ENCODE measurements at places on chromosomes 12 and 14. TPM values are rescaled to one million over a fixed set of nuclear protein-coding genes. Genes with fewer than 3 reads are reported as not detected.

- no peak for DNase-seq
Measured at GRCh38 chr12:29754235-29755189, 29.2 kb downstream of the TMTC1 start.

DNA sequence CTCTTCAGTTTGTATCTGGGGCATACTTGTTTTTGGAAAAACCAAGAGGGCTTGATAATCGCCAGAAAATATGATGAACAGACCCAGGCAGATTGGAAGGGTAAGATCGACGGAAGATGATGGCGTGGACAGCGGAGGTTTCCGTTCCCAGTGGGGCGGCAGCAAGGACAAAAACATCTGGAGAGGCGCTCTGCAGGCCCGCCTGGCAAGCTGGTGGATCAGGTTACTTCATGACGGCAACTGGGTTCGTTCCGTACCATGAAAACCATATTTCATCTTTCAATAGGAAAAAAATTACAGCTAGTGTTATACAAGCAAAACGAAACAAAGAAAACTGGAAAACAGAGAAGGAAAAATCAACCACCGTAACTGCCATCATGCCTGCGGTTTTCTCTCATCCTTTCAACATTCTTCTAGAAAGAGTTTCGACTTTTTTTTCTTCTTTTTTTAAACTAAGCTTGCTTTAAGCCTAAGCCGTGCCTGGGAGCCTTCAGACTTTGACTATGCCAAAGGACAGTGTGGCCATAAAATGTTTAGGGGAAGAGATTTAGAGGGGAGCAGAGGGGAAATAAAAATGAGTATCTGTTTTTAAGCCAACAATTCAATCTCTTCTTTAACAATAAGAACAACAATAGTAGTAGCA lies 210.5 kb downstream of the FOXN3 start:
- DNase-seq = no peak

GRCh38 chr14:76228138-76228537 lies 76.4 kb downstream of the GPATCH2L start:
- DNase-seq = no peak

DNA sequence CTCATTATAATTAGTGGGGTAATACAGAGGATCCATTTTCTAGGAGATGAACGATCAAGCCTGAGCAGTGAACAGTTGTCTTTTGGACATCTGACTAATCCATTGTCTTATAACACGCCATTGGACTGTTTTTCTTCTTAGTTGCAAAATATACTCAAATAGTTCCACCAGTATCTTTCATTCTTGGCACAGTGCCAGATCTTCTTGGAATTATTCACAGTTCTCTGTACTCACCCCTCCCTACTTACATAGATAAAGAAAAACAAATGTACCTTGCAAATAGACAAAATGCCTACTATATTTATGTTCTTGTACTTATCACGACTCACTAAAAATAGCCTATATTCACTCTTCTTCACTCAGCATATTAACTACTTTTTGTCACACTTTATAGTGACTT lies 3.8 kb downstream of the CBLN3 start:
- DNase-seq = no peak

- DNase-seq = no peak
Measured at GRCh38 chr12:109621901-109622364, 48.3 kb downstream of the MVK start.

- no peak for DNase-seq
Measured at GRCh38 chr12:12797794-12798152, 12.3 kb downstream of the APOLD1 start.

- DNase-seq = no peak
Measured at GRCh38 chr14:93079321-93079720, 36.4 kb downstream of the ITPK1 start.

GRCh38 chr12:79366374-79366773 lies 324.4 kb downstream of the PAWR start:
- DNase-seq = no peak

- DNase-seq = no peak
Measured at GRCh38 chr14:33610121-33610520, 340.8 kb downstream of the EGLN3 start.

DNA sequence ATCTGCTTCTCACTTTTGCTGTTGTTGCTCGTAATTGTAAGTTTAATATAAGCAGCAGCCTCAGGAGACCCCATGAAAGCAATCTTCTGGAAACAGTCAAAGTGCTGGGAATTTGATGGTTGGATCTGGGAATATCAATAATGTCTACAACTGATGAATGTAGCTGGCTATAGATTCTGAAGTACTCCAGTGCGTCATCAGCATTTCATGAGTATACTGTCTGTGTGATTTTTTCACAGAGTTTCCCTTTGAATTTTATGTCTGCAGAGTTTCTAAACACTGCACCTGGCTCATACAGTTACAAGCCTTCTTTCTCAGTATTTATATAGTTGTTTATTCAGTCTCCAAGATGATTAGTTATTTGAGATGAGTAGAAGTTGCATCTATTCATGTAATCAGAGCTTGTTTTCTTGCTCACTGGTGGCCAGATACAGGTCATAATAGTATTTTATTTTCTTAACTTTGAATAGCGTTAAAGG lies 222.3 kb downstream of the RAD51B start:
- DNase-seq = no peak

GRCh38 chr12:96143392-96143791 lies 50.8 kb upstream of the ELK3 start:
- no peak for DNase-seq

GRCh38 chr12:20274008-20274407 lies 94.3 kb upstream of the PDE3A start:
- DNase-seq = no peak

DNA sequence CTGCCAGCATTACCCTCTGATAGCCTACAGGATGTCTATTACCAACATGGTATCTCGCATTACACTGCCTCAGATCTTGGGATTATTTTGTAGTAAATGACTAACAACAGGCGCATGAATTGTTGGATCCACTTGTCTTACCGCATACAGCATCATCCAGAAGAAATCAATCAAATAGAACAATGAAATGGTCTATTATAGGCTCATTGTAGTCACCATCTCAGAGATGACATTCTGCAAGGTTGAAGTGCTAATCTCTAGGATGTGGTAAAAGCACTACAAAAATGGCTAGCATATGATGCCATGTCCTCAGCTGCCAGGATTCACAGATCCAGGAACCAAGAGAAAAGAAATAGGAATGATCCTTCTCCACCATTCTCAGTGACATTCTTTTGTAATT lies 52.0 kb downstream of the WASHC3 start:
- DNase-seq = no peak

GRCh38 chr14:96270565-96271420 lies 14.8 kb downstream of the BDKRB1 start:
- DNase-seq = no peak

- no peak for DNase-seq
Measured at GRCh38 chr12:113432986-113433385, 10.8 kb downstream of the SDSL start.

DNA sequence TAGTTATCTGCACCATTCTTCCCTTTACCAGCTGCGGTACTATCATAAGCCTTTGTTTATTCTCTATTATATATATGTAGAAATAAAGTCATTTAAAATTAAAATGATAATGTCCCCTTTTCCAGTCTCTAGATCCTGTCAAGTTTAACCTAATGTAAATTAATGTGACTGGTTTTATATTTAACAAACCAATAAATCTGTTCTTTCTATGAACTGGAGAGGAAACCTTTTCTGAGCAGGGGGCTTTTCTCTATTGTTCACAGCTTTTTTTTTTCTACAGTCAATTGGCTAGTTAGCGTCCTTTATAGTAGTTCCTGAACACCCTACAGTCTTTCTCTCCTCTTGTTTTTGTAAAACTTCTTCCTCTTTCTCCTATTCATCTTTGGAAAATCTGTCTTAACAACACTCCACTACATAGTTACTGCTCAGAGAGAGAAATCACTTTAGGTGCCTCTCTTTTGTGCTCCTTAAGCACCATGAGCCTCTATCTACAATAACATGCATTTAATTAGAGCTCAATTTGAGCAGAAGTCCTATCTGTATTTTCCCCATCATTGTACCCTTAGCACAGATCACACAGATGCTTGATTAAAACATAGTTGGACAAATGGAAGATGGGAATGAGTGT lies 332.6 kb upstream of the SYT1 start:
- DNase-seq = no peak

DNA sequence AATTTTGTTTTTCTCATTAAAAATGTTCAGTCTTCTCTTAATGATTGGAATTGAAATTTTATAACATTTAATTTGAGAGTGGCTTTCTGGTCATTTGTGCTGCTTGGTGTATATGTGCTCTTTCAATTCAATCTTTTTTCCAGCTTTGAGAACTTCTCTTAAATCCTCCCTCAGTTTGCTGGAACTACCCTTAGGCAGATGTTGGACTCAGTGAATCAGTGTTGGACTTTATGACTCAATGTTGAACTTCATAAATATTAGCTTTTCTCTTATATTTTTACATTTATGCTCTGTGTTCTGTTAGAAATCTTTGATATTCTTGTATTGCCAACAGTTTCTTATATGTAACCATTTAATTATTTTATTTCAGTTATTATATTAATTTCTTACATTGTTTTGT lies 935.5 kb upstream of the FBXO33 start:
- DNase-seq = no peak

- DNase-seq = no peak
Measured at GRCh38 chr12:125065021-125065918, at the start of gene AACS. Gene AACS (plus strand): TSS chr12:125065435. CDS start chr12:125065585, 150 bp downstream.

- DNase-seq = no peak
Measured at GRCh38 chr14:60758885-60759284, 24.3 kb downstream of the MNAT1 start.

GRCh38 chr14:105986894-105987284 lies 460.5 kb downstream of the TMEM121 start:
- no peak for DNase-seq

FLRT2 gene
- total RNA-seq = 8.3 TPM

MYO1H gene
- total RNA-seq = 0.62 TPM

HOXC10 gene
- total RNA-seq = not detected

FGF23 gene
- total RNA-seq = not detected

ATP23 gene
- total RNA-seq = 13.0 TPM

TPCN1 gene
- total RNA-seq = 15.5 TPM

PLD4 gene
- 0.95 TPM for total RNA-seq

CMKLR1 gene
- total RNA-seq = 0.48 TPM
